Activated CD4-positive, alpha-beta memory T cell treated with anti-CD3 and anti-CD28 coated beads, Interleukin-2, amount 10 ng/mL, durations not matched to agents 7 days and 5 days (primary cell): ENCODE measurements at places on chromosomes 3 and 15.
A peak's percentile ranks its signal among the peaks of the same experiment; 100 is the strongest.

DNA sequence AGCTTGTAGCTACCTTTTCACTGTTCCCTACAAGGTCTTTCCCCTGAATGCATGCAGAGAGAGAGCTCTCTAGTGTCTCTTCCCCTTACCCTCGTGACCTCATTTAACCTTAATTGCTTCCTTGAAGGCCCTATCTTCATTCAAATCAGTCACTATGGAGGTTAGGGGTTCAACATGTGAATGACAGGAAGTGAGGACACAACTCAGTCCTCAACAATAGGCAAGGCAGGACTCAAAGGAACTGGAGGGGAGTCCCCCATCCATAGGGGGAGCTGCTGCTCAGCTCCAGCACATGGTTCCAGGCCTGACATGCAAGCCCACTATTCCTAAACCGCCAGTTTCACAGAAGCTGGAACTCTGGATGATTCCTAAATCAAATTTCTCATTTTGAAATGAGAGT, 33.8 kb upstream of the GYG1 start:
- DNase-seq = peak; percentile 30

DNA sequence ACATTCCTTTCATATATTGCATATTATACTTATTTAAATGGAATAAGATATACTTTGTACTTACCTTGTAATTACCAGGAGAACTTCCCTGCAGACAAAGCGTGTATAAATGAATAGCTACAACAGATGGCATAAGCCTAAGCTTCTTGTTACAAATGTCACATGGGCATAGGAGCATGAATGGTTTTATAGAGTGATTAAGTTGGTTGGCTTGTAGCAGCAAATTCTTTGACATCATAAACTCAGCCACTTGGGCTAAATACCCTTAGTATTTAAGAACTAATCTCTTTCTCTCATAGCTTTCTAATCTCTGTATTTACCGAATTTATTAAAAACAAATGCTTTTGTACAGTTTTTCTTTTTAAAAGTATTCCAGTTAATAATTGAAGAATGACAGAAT, at the start of gene UBAP1L:
UBAP1L (minus strand) TSS at position 115 of the 400 bp plus-strand sequence. CDS start 8,985 bp downstream, outside the sequence.
- no peak for DNase-seq

- DNase-seq = no peak
Observed at GRCh38 chr15:41792000-41792637, 17.8 kb downstream of the MAPKBP1 start.

DNA sequence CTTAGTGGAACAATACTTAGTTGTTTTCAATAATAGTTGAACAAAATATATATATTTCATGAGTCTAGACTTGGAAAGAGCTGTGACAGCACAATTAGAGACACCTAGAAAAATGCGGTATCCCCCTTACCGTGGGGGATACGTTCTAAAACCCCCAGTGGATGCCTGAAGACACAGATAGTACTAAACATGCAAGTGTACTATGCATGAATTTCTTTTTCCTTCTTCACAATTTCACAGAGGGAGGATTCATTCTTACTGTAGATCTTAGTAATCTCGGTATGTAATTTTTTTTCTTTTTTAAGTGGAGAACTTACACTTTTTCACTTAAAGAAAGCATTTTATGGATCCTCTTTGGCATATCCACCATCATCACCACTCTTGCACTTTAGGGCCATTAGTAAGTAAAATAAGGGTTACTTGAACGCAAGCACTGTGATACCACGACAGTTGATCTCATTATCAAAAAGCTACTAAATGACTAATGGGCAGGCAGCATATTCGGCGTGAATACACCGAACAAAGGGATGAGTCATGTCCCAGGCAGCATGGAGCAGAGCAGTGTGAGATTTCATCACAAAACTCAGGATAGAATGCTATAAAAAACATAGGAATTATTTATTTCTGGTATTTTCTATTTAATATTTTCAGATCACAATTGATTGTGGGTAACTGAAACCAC, 72.3 kb upstream of the ZNF280D start:
- peak; percentile 27 for DNase-seq

- DNase-seq = no peak
Observed at GRCh38 chr15:89521605-89522004, 25.2 kb upstream of the RHCG start.

DNA sequence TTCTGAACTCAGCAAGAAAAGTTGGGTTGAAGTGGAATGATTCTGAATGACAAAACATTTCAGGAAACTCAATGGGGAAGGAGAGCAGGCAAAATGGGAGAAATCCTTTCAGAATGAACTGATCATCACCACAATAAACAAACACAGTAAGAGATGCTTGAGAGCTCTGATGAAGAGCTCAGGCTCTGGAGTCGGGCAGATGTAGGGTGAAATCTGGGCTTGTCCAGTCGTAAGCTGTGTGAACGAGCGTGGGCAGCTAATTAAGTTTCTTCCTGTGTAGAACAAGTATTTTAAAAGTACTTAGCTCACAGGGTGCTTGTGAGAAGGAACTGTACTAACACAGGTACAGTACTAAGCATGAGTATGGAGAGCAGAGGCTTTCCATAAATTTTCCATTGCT, 406.2 kb downstream of the FOXP1 start:
- no peak for DNase-seq

DNA sequence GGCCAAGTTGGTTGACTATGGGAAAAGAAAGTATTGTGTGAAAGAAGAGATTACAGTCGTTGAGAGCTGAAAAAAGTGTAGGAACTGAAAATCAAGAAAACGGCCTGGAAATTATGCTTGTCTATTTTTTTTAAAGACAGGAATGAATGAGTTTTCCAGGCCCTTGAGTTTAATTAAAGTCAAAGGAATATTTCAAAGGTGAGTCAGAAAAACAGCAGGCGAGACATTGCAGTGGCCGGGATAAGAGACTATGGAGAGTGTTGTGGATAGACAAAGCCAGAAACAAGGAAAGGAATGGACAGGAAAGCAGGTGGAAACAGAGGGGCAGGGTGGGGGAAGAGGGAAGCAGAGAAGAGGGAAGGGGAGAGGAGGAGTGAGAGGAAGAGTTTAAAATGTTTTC, 275.1 kb upstream of the LRTM1 start:
- no peak for DNase-seq

DNA sequence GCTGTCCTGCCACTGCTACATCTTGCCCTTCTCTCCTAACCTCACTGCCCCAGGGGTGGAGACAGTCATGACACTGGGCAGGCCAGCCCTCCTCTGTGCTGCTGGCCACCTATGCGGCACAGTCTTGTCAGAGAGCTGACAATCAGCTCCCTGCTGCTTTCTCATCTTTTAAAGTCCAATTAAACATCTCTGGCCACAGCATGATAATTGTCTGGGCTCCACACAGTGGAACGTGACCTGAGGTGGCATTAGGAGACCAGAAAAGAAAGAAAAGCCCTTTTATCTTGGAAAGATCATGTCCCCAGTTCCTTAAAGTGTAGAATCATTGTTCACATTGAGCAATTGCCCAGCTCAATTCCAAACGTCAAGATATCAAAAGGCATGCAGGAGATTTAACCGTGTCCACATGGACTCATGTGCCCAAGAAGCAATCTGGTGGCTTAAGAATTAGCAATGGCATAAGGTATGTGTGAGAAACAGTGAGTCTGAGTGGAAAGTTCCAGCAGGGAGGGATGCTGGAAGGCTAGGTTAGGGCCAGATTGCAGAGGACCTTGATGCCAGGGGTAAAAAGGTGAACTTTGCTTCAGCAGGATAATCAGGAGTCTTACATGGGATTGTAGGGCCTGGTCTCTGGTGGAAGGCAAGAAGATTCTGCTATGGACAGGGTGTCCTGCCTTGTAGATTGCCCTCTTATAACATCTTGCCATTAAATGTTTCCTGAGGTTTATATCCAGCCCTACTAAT, 15.3 kb upstream of the CACNA1D start:
- no peak for DNase-seq

- DNase-seq = no peak
Observed at GRCh38 chr3:79286882-79287281, 480.9 kb downstream of the ROBO1 start.

- no peak for DNase-seq
Observed at GRCh38 chr3:16768014-16768413, 116.7 kb upstream of the PLCL2 start.

- peak; percentile 40 for DNase-seq
Observed at GRCh38 chr15:38068626-38069391, 134.4 kb downstream of the TMCO5A start.

GRCh38 chr15:36313021-36313420, 266.4 kb upstream of the CDIN1 start:
- no peak for DNase-seq

- DNase-seq = no peak
Observed at GRCh38 chr3:114115143-114115542, 58.6 kb downstream of the QTRT2 start.

GRCh38 chr15:94670438-94671034, 439.2 kb downstream of the MCTP2 start:
- DNase-seq = no peak

DNA sequence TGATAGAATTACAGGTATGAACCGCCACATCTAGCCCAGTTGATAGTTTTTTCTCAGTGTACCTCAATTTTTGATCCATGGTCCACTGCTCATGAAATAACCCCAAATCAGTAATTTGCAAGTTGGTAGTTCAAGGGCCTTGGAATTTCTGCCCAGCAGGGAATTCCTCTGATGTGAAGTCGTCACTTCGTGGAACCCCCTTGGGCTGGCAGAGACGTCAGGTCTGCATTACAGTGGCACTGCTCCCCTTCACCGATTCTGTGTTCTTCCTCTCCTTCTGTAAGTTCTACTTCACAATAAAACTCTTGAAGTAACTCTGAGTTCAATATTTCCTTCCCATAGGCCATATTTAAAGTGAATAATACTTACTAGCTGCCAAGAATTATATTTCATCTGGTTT, 881.0 kb downstream of the OTOL1 start:
- no peak for DNase-seq

DNA sequence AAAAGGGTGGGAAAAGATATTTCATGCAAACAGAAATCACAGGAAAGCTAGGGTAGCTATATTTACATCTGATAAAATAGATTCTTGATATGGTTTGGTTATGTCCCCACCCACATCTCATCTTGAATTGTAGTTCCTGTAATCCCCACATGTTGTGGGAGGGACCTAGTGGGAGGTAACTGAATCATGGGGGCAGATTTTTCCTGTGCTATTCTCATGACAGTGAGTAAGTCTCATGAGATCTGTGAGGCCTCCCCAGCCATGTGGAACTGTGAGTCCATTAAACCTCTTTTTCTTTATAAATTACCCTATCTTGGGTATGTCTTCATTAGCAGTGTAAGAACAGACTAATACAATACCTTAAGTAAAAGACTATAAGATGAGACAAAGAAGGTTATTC, 558.1 kb downstream of the RSL24D1 start:
- DNase-seq = no peak

- DNase-seq = no peak
Observed at GRCh38 chr3:31841515-31841914, 139.5 kb downstream of the OSBPL10 start.

DNA sequence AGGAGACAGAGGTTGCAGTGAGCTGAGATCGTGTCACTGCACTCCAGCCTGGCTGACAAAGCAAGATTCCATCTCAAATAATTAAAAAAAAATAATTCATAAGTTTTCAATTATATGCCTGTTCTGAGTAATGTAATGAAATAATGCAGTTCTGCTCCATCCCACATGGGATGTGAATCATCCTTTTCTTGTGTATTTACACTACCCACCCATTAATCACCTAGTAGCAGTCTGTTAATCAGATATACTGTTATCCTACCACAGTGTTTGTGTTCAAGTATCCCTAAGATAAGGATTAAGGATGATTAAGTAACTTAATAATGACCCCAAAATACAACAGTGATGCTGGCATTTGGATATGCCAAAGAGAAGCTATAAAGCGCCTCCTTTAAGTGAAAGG, 38.8 kb downstream of the PIGB start:
- no peak for DNase-seq

- DNase-seq = no peak
Observed at GRCh38 chr15:98143116-98143515, 182.6 kb downstream of the ARRDC4 start.

GRCh38 chr3:12686096-12686495, 22.2 kb upstream of the RAF1 start:
- no peak for DNase-seq

- DNase-seq = no peak
Observed at GRCh38 chr3:185342459-185343174, 20.3 kb upstream of the MAP3K13 start.

DNA sequence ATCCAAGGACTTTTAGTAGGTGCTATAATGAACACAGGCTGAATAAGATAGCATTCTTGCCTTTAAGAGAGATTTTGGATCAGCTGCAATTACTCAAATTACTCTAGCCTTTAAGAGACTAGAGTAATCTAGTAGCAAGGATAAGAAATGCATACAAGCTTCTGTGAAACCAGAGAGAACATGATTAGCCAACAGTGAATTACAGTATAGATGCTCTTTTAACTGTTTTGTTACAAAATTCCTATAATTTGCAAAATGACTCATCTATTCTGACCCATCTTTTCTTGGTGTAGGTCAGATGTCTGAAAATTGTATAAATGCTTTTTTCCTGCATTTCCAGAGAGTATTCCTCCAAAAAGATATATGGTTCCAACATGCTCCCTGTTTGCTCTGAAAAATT, 66.9 kb downstream of the CEP63 start:
- no peak for DNase-seq

DNA sequence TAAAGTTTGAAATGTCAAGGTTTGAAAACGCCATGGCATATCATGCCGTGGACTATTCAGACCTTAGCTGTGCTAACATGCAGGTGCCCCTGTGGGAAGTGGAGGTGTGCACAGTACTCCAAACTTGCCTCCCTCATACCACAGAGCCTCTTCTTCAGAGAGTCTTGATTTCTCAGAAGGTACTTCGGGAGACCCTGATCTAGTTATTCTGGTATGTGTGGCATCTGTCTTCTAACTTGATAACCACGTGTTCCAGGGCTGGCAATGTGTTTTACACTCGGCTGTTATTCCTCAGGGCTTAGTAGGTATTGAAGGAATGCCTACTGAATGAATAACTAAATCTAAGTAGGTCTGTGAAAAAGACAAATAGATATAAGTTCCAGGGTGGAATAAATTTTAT, 309.9 kb downstream of the CLSTN2 start:
- DNase-seq = no peak

DNA sequence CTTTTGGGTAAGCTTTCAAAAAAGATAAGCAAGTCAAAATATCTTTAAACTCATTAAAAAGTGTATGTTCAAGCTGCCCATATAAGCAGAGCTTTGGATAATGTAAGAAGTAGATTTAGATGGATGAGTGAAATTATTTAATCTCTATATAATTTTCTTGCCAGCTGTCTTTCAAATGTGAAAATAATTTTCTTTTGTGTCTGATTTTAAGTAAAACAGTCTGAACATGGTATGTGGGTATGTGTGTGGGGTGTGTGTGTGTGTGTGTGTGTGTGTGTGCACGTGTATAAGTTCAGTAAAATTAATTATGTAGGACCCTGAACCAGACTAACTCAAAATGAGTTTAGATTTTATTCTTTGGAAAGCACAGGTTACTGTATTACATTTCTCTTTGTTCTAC, 155.2 kb upstream of the CGNL1 start:
- DNase-seq = no peak

GRCh38 chr3:151362751-151363174, 21.8 kb downstream of the P2RY12 start:
- DNase-seq = no peak
